ENCODE measurements at places on chromosomes 5 and 9. TPM values are rescaled to one million over a fixed set of nuclear protein-coding genes. Genes with fewer than 3 reads are reported as not detected.

SHB gene
- total RNA-seq: 35.2 TPM

NSMF gene
- total RNA-seq: 32.7 TPM

TAF1L gene
- under 0.01 TPM for total RNA-seq

GMCL2 gene
- total RNA-seq: not detected

ARHGEF39 gene
- total RNA-seq: 2.9 TPM

PTGS1 gene
- 67.8 TPM for total RNA-seq

All from smooth muscle cell of trachea (primary cell).